A549 (cell line): ENCODE measurements at places on chromosomes 5 and 9.

- peak; percentile 69 for DNase-seq
These were observed 64.5 kb upstream of the ERBIN start for GRCh38 chr5:65861830-65862241.

DNA sequence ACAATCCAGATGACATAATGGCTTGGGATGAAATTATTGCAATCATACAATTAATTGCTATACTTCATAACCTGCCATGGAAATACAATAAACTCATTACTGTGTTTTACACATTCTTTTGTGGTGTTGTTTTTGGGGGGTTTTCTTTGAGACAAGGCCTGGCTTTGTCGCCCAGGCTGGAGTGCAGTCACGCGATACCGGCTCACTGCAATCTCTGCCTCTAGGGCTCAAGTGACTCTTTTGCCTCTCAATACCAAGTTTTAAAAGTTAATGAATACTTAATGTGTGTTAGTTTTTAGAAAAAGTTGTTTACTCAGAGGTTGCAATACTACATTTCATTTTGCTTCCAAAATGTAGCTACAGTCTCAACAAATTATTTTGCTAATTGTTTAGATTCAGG lies 598.4 kb downstream of the CHSY3 start:
- DNase-seq: no peak

GRCh38 chr5:75608870-75609269 lies 2.4 kb upstream of the ANKDD1B start:
- DNase-seq: no peak

- DNase-seq: no peak
These were observed 77.7 kb downstream of the EBF1 start for GRCh38 chr5:159021901-159022556.

- no peak for DNase-seq
These were observed 36.7 kb upstream of the SLC36A2 start for GRCh38 chr5:151384106-151384505.

DNA sequence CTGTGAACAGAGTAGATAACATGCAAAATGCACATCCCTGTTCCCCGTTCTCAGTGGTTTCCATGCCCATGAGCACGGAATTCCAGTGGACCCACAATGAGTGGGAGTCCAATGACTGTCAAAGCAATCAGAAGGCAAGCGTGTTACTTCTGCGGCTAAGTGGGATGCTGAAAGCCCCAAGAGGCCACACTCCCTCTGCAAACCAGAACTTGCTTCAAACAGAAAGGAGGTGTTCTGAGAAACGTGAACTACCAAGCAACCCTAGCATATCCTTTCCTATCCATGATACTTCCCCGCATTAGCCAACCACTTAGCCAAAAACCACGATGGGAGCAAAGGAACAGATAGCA lies 21.7 kb upstream of the MVB12B start:
- no peak for DNase-seq

- no peak for DNase-seq
These were observed 2259.5 kb upstream of the WWC1 start for GRCh38 chr5:166031926-166032325.

DNA sequence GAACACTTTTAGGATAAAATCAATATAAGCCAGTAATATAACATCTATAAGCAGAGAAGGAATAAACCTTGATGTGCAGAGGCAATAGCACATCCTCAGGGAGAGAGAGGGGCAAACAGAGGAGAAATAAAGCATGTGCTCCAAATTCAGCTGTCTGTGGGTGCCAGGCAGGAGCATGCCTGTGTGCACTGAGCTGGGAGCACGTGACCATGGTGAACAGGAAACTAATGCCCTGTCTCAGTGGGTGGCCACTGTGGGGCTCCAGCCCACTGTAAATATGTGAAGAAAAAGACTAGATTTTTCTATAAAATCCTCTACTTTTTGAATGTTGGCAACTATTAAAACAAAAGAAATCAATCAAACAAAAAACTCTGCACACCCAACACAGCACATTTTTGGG lies 55.3 kb downstream of the FYB1 start:
- DNase-seq: no peak

- no peak for DNase-seq
These were observed 59.4 kb downstream of the GIN1 start for GRCh38 chr5:103060424-103060954.

DNA sequence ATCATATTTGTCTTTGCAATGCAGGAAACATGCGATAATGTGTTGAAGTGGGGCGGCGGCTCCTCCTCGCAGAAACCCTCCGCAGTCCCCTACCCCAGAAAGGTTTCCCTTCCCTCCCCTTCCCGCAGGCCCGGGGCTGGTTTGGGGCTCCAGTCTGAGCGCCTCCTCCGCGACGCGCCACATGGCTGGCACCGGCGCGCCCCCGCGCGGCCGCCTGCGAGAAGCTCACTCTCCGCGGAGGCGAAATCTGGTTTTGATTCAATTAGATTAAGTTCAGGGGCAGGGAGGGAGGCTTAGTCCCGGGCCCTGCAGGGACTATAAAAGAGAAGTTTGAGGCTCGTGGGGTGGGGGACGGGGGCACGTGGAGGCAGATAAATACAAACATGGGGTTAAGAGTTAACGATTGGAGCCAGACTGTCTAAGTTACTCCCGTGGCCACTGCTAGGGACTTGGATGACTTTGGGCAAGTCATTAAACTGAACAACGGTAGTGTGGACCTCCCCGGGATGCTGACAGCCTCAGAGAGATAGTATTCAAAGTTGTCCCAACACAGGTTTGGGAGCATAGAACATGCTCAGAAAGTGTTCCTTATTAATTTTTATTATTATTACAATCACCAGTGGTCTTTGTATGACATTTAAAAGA lies 69.4 kb downstream of the MSX2 start:
- DNase-seq: peak; percentile 17

DNA sequence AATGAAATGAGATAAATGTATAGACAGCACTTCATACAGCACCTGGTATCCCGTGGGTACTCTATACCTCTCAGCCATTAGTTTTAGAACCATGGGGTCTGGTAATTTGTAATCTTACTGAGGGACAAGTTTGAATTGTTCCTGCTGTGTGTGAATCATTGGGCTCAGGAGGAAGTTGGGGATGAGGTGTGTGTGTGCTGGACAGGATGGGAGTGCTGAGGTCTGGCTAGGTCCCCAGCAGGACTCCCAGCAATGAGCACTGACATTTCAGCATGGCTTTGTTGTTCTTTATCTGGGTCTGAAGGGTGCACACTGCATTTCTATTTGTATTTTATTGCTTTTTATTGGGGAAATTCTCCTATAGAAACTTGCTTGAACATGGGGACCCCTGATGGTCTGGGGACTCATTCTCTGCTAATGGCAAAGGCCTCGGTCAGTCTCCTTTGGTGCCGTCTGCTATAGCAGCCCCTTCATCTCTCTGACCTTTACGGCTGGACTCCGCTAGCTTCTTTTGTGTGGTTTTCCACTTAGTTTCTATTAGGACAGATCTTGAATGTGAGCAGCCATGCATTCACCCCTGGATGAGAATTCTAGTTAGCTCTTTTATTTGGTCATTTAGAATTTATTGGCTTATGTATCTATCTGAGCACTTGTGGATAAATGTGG lies 98.1 kb downstream of the SREK1 start:
- no peak for DNase-seq

- DNase-seq: no peak
These were observed 24.7 kb downstream of the KLF9 start for GRCh38 chr9:70389621-70390266.

- no peak for DNase-seq
These were observed at the start of gene RXFP3 for GRCh38 chr5:33936381-33937016. TSS of gene RXFP3 (plus strand) at chr5:33936386. CDS start at chr5:33936741, 355 bp downstream.

- DNase-seq: no peak
These were observed 760.6 kb downstream of the TLE1 start for GRCh38 chr9:80928697-80929096.

DNA sequence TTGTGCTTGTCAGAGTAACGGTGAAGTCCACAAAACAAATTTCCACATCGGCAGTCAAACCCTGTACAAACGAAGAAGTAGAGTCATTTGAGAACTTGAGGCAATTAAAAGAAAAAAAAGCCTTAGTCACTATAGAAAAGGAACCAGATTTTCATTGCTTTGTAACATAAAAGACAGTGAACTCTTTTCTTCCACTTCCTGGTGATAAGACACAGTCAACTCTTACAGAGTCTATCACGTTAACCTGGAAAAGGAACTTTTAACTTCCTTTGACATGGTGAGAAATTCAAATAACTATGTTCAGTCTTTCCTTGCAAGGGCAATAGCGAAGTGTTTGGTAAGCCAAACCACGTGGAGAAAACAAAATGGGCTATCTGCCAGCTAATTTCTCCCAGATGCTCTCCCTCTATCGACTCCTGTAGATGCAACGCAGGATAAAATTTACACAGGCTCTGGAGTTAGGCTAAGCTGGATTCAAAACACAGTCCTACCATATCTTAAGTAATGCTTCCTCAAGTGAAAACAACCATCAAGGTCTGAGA lies 8.9 kb downstream of the ZFAND5 start:
- DNase-seq: peak; percentile 46

- DNase-seq: no peak
These were observed 13.1 kb upstream of the ERCC6L2 start for GRCh38 chr9:95862343-95862742.

DNA sequence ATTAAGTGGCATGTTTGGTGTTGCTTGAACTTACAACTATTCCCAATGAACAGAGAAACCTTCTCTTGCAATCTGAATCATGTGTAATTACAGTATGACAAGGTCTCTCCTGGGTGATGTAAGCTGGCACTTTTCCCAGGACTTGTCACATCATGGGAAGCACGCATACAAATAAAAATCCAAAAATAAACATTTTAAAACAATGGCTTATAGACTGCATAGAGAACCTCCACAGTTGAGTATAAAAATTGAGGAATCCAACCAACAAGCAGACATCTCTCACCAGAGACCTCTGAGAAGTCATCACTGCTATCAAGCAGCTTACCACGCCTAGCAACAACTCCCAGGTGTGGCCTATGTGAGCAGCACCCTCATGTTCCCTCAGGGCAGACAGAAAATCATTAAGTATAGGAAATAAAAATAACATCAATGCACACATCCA lies 3.9 kb downstream of the MLLT3 start:
- peak; percentile 18 for DNase-seq

GRCh38 chr5:14464096-14464495 lies 117.5 kb upstream of the OTULINL start:
- no peak for DNase-seq

DNA sequence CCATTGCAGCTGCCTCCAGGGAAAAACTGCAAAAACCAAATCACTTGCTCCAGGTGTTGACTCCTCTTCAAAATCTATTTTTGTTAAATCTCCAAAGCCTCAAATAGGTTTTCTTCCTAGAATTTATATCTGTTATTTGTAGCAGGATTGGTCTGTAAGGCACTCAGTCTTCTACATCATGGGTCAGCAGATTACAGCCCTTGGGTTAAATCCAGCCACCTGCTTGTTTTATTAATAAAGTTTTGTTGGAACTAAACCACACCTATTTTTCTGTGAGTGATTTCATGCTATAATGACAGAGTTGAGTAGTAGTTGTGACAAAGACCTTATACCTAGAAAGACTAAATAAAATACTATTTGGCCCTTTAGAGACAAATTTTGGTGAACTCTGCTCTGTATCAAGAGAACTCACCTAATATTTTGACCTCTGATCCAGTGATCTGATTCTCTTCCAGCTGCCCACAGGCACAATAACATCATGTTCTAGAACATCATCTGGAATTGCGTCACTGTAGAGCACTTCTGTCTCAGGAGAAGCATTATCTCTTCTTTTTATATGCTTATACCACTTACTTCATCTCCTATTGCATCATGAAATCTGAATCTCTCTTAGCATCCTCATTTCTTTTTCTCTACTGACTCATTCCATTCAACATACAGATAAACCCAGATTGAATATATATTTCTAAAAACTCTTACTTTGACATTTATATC lies 130.1 kb downstream of the RPS23 start:
- DNase-seq: no peak

- no peak for DNase-seq
These were observed 93.7 kb downstream of the SPOCK1 start for GRCh38 chr5:137405393-137405792.

DNA sequence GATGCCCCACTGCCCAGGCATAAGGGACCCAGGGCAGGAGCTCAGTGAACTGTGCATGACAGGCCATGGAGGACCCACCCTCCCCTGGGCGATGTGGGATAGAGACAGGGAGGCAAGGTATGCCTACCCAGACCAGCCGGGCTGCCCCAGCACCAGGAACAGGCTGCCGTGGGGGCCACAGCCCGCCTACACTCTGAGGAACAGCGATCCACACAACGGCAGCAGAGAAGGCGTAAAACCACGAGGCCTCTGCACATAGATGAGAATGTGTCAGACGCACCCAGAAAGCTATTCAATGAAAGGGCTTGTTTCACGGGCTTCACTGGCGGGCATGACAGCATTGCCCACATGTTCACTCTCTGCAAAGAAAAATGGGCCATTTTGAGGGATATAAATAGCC lies 49.5 kb downstream of the SEMA4D start:
- DNase-seq: no peak

GRCh38 chr9:2991292-2991691 lies 147.4 kb upstream of the PUM3 start:
- DNase-seq: no peak

- peak; percentile 55 for DNase-seq
These were observed 75.6 kb upstream of the PRSS3 start for GRCh38 chr9:33719581-33720374.

- DNase-seq: peak; percentile 33
These were observed 1.5 kb downstream of the CERT1 start for GRCh38 chr5:75509956-75510355.

GRCh38 chr5:108543486-108543885 lies 161.6 kb upstream of the FBXL17 start:
- no peak for DNase-seq

DNA sequence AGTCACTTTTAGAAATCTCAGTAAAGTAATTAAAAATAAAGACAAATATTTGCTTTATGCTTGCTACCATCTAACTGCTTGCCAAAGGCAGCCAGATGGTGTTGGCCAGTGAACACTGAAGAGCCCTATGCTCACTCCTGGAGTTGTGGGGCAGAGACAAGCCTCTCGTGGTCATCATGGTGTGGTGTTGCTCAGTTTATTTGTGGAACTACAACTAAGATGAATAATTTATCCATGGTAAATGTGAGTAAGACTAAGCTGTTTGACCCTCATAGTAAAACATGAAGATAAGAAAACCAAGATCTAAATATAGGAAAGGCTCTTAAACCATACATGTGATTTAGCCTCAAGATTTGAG lies 100.7 kb downstream of the PDE8B start:
- DNase-seq: no peak

DNA sequence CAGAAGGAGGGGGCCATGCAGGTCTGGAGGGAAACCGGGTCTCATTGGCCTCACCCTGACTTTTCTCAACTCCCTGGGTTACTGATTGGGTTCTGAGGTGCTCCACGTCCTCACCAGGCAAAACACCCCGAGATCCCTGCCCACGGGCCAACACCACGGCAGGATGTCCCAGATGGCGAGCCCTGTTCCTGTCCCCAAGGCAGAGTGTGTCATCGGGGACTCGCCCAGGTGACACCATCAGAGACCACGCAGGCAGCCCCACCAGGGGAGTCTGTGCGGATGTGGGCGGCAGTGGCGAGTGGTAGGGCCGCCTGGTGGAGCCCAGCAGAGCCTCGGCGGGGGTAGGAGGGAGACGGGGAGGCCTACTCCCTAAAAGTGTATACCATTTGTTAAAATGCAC lies 59.0 kb upstream of the UBAC1 start:
- no peak for DNase-seq

- DNase-seq: no peak
These were observed 237.6 kb upstream of the CCNH start for GRCh38 chr5:87650284-87650683.
